Brain pericyte (primary cell): ENCODE measurements at places on chromosomes 4 and X.

DNA sequence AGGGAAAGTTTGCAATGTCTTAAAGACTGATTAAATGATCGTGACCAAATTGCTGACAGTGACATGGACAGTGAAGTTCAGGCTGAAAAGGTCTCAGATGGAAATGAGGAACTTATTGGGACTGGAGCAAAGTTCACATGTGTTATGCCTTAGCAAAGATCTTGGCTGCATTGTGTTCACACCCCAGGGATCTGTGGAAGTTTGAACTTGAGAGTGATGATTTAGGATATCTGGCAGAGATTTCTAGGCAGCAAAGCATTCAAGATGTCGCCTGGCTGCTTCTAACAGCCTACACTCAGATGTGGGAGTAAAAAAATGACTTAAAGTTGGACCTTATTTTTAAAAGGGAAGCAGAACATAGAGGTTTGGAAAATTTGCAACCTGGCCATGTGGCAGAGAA lies 21.4 kb downstream of the SCARB2 start:
- DNase-seq = no peak

DNA sequence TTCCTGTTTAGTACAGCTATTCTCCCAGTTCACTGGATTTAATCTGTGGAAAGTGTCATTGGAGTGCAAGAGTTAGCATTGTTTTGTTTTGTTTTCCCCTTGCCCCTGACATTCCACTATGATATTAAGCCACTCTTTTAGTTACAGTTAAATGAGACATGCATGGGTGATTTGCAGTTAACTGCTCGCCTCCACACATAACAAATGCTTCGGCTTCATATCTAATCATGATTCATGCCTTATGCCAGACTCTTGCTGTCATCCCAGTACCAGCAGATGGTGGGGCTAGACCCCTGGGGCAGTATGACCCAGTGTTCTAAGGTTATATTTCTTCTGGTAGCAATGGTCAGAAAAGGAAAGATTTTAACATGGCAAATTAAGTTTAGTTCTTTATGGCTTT lies 80.1 kb downstream of the RAP1GDS1 start:
- DNase-seq = no peak

- DNase-seq = no peak
These were observed 125.7 kb downstream of the ZC4H2 start for GRCh38 chrX:64850371-64851082.

DNA sequence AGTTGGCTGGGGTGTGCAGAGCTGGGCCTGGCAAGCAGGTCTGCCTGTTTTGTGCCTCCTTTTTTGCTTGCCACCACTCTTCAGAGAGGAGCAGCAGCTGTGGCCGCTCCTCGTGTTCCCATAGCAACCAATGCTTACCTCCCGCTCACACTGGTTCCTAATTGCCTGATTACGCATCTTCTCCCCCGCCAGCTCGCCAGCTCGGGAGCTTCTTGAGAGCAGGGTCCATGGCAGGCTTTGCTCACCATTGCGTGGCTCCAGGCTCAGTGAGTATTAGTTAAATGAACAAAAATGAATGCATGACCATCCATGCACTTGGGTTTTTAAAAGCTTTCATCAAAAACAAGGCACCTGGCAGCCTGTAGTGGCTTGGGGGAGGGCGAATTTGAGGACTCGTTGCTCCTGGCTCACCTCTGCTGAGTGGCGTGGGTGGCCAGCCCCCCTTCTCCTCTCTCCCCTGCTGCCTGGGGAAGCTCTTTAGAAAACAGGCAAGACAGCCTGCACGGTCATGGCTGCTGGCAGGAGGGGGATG lies 14.2 kb upstream of the PJA1 start:
- no peak for DNase-seq

DNA sequence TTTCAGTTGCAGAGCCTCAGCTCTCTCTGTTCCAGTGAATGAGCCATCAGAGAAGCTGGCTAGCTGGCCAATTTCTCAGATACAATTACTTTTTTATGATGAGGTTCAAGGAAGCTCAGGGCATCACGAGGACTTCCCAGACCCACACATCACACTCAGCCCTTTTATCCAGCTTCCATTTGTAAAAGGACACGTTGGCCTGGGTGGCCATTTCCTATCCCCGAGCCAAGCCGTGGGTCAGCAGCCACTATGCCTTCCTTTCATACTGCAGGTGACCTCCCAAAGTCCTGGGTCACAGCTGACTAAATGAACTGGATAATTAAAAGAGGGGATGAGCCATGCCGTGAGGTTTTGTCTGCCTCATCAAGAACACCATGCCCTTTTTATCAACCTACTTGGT lies 236.9 kb upstream of the PPARGC1A start:
- no peak for DNase-seq

DNA sequence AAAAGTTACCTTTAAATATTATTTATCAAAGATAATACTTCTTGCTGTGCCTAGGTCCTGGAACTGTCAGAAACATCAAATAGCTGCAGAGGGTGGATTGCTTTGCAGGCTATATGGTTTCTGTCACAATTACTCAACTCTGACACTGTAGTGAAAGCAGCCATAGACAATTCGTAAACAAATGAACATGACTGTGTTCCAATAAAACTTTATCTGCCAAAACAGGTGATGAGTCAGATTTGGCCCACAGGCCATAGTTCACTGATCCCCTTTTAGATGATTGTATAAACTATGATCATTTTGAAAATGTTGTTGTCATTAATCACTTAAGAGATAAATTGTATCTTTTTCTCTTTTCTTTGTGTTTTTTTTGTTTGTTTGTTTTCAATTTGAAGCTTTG lies 8.4 kb upstream of the MEPE start:
- DNase-seq = no peak

DNA sequence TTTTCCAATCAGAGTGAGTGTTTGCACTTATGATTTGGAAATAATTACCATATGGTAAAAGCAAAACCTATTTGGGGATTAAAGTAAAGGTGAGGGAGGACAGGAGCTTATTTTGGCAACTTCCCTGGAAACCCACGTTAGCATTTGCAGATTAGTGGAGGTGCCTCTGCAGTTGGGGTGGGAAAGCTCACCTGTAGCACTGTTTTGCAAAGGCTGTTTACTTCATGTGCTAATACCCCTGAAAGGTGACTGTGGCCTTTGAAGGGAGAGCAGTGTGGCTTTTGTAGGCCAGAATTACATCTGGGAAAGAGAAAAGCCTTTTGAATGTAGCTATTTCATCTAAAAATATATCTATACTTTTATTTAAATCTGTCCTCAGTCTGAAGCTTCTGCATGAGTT lies 9.4 kb downstream of the SUPT20HL1 start:
- DNase-seq = no peak

DNA sequence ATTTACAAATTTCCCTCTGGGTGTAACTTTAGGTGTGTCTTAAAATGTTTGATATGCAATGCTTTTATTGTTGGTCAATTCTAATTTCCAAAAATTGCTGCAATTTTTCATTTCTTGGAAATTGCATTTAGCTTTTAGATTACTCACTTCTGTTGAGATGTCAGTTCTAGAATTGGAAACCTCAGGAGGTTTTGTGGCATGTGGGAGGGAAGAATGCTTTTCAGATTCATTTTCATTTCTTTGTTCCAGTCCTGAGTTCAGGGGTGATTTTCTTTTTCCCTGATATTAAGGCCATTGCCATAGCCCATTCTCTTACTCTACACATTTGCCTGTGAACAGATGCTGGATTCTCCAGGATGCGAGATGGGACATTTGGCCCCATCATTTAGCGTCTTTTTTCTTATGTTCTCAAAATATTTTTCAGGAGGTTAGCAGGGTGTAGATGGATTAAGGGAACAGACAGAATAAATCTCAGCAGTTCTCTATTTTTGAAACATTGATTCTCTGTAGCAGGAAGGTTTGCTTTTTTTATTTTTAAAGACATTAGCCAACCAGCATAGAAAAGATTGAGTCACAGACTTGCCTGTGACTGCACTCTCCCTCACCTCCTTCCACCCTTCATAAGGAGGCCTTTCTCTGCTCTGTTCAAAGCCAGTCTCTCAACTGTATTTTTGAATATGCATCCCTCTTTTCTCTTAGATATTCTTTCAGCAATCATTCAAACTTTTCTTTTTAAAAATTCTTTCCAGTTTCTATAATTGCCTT lies 238.4 kb upstream of the ANXA3 start:
- no peak for DNase-seq

DNA sequence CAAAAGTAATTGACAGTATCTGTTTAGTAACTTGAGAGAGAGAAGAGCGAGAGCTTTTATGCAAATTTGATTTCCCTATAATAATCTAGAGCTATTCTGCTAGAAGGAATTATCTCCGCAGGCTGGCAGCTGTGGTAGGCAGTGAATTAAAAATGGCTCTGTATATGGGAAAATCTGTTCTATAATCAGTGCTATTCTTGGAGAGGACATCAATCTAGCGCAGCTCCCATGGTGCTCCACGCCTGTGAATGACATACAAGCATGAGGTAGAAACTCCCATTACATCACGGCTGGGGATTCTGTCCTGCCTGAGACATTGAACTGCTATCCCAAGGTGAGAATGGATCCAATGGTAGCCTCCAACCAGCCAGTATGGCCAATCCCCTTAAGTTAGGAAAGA lies 179.0 kb downstream of the DHX15 start:
- no peak for DNase-seq

DNA sequence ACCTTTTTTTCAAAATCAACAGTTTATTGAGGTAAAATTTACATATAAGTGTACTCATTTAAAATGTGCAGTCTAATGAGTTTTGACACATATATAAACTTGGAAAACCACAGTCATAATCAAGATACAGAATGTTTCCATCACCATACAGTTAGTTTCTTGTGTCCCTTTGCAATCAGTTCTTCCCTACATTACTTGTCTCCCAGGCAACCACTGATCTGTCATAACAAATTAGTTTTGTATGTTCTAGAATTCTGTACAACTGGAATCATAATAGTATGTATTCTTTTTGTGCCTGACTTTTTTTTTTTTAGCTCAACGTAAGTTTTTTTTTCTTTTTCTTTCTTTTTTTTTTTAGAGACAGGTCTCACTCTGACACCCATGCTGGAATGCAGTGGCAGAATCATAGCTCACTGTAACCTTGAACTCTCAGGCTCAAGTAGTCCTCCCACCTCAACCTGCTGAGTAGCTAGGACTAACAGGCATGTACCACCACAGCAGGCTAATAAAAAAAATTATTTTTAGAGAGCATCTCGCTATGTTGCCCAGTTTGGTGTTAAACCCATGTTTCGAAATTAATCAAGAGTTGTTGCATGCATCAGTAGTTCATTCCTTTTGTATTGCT lies 26.9 kb downstream of the ARFIP1 start:
- DNase-seq = no peak

GRCh38 chrX:34238896-34239295 lies 106.8 kb upstream of the FAM47A start:
- DNase-seq = no peak

DNA sequence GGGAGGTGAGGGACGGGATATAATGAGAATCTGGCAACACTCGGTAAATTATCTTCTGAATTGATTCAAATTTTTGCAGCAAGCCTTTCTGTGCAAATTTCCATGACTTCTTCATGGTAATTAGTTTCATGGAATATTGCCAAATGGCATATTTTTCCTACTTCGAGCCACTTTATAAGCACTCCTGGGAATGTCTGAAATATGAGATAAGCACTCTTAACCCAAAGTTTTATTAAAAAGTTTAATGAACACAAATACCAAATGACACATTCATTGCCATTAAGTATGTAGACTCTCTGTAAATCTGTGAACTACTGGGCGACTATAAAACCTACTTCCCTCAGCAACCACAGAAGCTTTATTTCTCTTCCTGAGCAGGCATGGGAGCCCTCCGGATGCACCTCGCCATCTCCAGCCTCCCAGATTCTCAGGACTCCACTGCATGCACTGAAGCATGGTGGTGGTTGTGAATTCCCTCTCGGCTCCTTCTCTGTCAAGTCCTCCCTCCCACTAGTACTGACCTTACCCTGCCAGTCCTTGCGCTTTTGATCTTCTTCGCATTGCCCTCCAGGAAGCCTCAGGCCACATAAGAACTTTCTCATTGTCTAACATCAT lies 154.4 kb upstream of the RPL34 start:
- DNase-seq = no peak

GRCh38 chrX:13581554-13581953 lies 12.2 kb downstream of the EGFL6 start:
- DNase-seq = no peak

- DNase-seq = peak; percentile 13
These were observed 26.1 kb downstream of the RBM46 start for GRCh38 chr4:154807042-154807630.

- DNase-seq = no peak
These were observed 105.0 kb downstream of the RAB28 start for GRCh38 chr4:13378973-13379759.

GRCh38 chr4:61786211-61786610 lies 586.1 kb downstream of the ADGRL3 start:
- no peak for DNase-seq

DNA sequence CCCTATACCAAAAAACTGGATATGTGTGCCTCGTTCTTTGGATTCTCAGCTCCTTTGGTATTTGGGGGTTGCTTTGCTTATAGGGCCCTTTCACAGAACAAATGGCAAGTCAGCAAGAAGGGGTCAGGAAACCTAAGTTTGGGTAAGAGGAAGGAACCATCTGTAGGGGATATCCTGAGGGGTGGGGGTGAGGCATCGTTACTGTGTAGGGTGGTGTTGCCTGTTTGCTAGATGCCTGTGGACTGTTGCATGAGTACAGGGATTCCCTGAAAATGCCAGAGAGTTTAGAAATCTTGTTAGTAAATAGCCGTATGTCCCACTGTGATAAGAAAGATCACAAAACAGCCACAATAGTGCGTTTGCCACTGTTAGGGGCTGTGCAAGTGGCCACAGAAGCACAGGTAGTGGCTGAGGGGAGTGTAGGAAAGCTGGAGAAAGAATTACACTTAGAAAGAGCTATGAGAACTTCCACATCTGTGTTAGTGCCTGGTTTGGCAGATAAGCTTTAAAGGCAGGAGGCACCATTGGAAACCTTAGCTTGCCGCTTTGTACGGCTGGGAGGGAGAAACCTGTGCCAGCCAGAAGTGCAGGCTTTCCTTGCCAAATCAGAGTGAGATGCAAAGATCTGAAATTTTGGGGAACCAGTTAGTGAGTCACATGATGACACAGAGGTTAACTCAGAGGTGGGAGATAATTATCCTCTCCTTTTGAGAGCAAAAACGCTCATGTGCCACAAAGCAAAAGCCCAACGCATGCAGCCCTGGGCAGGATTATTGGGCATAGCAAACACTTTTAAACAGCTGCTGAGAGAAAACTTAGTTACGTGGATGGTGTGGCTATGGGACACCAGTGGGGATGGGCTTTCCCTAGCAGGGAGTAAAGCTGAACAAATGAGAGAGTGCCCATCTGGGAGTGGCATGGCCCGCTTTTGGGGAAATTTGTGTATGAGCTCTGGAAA lies 343.7 kb downstream of the ARAP2 start:
- no peak for DNase-seq

- DNase-seq = no peak
These were observed 21.1 kb upstream of the HMX1 start for GRCh38 chr4:8892556-8893226.

GRCh38 chr4:81792521-81792920 lies 320.8 kb upstream of the RASGEF1B start:
- no peak for DNase-seq
